Cardiac fibroblast (primary cell): ENCODE measurements at places on chromosomes 7 and 10.

- no peak for DNase-seq
Observed at GRCh38 chr7:107773027-107773426, 29.1 kb downstream of the CBLL1 start.

DNA sequence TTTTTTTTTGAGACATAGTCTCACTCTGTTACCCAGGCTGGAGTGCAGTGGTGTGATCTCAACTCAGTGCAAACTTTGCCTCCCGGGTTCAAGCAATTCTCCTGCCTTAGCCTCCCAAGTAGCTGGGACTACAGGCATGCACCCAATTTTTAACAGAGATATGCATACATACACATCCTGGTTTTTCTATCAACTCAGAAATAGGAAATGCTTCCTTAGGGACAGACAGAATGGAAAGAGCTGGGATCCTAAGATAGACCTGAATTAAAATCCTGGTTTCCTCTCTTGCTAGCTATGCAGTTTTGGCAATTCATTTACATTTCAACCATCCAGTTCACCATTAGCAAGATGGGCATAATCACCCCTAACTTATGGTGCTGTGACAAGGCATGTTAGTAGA, 347.5 kb downstream of the GPAM start:
- no peak for DNase-seq

DNA sequence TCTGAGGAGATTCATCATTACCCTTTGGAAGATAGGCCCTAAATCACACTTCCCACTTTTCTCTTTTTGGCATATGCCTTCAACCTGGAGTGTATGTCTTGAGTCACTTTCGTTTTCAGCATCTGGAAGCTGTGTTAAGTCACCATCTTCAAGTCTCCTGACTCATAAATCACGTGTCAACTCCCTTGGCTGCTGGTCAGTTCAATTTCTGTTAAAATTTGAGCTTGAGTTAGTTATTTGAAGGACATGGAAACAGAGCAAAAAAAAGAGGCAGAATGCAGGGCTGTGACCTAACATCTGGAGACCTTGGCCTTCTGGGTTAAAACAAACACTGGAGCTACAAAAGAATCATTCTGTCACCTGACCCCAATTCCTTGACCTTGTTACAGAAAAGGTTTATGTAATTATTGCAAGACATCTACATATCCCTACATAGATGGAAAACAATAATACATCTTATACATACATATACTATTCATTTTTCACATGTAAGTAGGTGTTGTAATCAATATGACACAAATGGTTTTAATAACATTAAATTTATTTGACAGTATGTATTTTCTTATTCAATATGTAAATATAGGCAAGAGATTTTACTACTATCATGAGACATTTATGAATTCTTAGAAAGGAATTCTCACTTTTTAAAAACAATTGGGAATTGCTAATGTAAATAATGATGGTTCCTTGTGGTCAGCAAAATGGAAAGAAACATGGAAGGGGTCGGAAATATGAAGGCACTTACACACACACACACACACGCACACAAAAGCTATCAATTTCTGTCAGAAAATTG, 169.7 kb upstream of the PHYHIPL start:
- peak; percentile 80 for DNase-seq

GRCh38 chr10:86655173-86655540, 810 bp downstream of the OPN4 start:
- no peak for DNase-seq

DNA sequence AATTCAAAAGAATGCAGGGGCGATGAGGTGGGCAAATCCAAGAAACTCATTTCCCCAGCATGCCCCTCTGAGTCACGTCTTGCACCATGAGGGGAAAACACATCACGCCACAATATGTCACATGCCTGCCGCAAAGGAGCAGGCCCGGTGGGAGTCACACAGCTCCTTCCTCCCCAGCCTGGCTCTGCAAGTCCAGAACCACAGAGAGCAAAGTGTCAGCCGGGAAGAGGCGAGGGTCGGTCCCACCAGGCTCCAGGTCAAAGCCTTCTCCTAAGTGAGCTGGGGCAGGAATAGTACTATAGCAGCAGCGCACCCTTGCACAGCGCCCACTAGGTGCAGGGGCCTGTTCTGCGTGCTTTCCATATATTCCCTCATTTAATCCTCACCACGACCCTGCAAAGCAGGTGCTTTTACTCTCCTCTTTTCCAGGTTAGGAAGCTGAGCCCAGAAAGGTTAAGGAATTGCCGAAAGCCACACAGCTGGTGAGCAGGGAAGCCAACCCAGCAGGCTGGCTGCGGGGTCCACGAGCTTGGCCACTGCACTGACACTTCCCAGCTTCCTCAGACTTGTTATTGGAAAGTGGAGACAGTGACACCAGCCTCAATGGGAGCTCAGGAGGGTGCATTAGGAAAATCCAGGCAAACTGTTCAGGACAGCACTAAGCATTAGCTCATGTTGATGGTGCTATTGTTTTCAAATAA, 94.0 kb upstream of the ZMIZ1 start:
- DNase-seq, result peak; percentile 97

DNA sequence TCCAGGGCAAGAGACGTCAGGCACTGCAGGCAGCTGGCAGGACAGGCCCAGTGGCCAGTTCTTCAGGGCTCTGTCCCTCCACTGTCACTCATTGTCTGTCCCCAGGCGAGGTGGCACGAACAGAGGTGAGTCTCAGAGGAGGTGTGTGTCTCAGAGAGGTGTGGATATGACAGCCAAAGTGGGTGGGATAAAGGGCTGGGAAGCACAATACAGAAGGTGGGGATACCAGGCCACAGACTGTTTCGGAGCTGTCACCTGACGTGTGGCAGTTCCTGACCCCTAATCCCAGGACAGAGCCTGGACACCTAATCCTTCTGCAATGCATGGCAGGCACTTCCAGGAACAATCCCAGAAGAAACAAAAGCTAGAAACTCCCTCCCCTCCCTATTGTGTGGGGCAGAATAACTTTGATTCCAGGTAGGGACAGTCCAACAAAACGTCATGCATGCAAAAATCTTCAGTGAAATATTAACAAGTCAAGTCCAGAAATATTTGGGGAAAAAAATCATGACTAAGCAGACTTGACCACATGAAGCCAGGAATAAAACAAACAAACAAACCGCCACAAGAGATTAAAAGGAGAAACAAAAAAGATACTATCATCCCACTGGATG, 11.6 kb downstream of the KLRG2 start:
- peak; percentile 56 for DNase-seq

DNA sequence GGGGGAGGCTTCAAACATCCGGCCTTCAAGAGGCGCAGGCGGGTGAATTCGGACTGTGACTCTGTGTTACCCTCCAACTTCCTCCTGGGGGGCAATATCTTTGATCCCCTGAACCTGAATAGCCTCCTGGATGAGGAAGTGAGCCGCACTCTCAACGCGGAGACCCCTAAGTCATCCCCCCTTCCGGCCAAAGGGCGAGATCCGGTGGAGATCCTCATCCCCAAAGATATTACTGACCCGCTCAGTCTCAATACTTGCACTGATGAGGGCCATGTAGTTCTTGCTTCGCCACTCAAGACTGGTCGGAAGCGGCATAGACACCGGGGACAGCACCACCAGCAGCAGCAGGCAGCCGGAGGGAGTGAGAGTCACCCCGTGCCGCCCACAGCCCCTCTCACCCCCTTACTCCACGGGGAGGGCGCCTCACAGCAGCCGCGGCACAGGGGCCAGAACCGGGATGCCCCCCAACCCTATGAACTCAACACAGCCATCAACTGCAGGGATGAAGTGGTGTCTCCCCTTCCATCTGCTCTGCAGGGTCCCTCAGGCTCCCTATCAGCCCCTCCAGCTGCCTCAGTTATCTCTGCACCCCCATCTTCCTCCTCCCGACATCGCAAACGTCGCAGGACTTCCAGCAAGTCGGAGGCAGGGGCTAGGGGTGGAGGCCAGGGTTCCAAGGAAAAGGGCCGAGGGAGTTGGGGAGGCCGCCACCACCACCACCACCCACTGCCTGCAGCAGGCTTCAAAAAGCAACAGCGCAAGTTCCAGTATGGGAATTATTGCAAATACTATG, 1.1 kb downstream of the MEPCE start:
- DNase-seq, result no peak

DNA sequence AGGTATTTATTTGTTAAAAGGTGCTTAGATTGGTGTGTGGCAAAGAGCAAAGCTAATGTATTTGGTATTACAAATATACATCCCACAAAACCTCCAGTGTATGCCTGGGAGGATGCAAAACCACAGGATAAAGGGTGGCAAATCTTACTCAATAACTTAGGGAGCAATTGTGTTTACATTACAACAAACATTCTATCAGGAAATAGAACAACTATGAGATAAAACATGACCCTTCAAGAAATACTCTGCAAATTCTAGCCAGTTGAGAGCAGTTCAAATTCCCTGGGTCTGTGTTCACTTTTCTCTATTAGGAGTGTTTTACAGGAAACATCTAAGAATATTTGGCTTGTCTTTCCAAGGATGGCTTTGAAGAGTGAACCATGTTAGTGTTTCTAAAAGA, 64.9 kb downstream of the CUL1 start:
- peak; percentile 32 for DNase-seq

- no peak for DNase-seq
Observed at GRCh38 chr7:45078125-45078681, 10.6 kb downstream of the NACAD start.

- peak; percentile 58 for DNase-seq
Observed at GRCh38 chr10:29160150-29160617, 128.7 kb upstream of the LYZL1 start.

DNA sequence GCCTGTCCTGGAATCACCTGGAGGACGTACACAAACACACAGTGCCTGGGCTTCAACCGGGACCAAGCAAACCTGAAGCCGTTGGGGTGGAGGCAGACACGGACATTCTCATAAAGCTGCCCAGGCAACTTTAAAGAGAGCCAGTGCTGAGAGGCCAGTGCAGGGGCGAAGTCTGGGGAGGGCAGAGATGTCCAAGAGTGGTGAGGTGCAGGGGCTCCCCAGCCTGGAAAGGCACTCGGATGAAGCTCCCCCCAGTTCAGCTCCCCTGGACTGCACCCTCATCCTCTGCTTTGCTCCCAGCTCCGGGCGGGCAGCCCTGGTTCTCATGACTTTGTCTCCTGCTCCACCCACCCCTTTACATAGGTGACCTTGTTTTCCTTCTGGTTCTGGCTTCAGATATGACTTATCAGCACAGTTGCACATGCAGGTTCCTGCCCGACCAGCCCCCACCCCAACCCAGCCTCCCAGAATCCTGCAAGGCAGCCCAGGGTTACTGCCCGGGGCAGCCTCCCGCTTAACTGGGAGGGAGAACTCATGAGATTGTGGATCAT, 60.8 kb upstream of the EEPD1 start:
- DNase-seq, result no peak

GRCh38 chr7:27527348-27527714, 135.4 kb downstream of the HIBADH start:
- DNase-seq, result no peak

DNA sequence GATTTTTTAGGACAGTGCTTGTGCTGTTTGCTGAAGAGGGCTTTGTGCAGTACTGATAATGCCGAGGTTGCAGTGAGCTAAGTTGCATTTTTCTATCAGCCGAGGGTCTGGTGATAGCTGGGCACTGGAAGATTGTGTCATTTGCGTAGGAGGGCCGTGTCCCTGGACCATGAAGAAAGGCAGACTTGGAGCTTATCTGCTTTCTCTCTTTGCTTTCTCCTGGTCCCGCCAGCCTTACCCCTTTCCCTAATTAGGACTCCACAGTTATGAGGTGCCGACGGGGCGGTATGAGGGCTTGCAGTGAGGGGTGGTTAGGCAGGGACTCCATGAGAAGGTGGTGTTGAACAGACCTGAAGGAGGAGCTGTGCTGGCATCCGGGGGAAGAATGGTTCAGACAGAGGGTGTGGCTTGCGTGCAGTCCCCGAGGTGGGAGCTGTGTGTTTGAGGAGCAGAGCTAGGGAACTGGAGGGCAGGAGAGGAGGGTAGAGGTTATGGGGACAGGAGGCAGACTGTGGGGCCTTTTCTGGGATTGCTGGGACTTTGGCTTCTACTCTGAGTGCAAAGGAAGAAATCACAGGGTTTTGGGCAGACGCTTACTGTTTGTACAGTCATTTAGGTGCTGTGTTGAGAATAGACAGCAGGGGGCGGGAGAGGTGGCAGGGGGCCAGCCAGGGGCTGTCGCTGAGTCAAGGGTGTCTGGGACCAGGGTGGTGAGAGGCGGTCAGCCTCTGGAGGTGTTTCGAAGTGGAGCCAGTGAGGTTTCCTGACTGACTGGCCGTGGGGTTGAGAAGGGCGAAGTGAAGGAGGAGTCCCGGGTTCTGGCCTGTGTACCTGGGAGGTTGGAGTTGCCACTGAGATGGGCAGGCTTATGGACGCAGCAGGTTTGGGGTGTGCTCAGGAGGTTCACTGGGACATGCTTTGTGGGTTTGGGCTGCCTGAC, 43.4 kb downstream of the PRF1 start:
- DNase-seq, result peak; percentile 54

GRCh38 chr7:83836028-83836427, 187.1 kb upstream of the SEMA3E start:
- no peak for DNase-seq

GRCh38 chr7:95794917-95795515, 22.7 kb downstream of the DYNC1I1 start:
- peak; percentile 62 for DNase-seq

GRCh38 chr7:125668321-125668993, 738.8 kb upstream of the POT1 start:
- DNase-seq, result no peak

DNA sequence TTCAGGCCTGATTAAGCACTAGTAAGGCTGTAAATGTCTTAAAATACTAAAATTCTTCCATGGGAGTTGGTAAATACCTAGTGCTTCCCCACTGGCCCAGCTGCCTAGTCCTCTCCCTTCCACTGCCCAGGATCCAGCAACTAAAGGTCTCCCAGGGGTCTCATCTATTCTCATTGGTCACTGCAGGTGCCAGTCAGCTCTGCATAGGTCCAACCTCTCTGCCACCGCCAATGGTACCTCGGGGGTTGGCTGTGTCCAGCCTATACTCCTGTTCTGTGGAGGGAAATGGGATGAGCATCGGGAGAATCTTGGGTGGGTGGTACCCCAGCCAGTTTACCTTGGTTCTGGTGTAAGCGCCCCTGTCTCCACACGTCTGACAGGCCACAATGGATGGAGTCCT, 6.1 kb upstream of the CREB5 start:
- no peak for DNase-seq

DNA sequence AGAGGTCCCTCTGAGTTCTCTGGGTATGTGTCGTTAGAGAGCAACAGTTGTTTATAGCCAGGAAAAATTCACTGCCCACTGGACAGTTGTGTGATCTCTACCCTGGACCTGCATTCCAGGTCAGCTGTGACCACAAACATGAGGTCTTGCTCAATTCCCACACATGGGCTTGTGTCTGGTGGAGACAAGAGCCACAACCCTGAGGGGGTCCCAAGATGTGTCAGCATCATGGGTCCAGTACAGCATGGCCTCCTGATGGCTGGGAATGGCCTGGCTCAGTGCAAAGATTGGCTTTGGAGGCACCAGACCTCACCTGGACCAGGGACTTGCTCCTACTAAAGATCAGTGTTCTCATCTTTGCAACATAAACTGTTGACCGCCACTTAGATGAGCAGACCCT, 751.6 kb downstream of the GRID1 start:
- no peak for DNase-seq

GRCh38 chr10:79306644-79307220, 40.5 kb upstream of the PPIF start:
- no peak for DNase-seq
